ENCODE measurements at places on chromosomes 5 and 9. TPM values are rescaled to one million over a fixed set of nuclear protein-coding genes. Genes with fewer than 3 reads are reported as not detected.

The SLC6A18 gene
- total RNA-seq = not detected

The CYLC2 gene
- not detected for total RNA-seq

The PLPP7 gene
- 0.46 TPM for total RNA-seq

The PCDHA1 gene
- 0.32 TPM for total RNA-seq

The SNCAIP gene
- total RNA-seq = 19.8 TPM

The CDH6 gene
- 1.1 TPM for total RNA-seq

The INPP5E gene
- 5.0 TPM for total RNA-seq

The AK8 gene
- total RNA-seq = 0.30 TPM

The CLTA gene
- 378 TPM for total RNA-seq

The PCDHB4 gene
- total RNA-seq = under 0.01 TPM

The GABRA1 gene
- total RNA-seq = not detected

The OBP2A gene
- total RNA-seq = not detected

The TBC1D9B gene
- 41.9 TPM for total RNA-seq

The FOXD4L4 gene
- under 0.01 TPM for total RNA-seq

The SHOC1 gene
- total RNA-seq = not detected

The KIF4B gene
- total RNA-seq = 0.30 TPM

The RNF183 gene
- total RNA-seq = not detected

The HMGCS1 gene
- total RNA-seq = 129 TPM

The DBH gene
- total RNA-seq = not detected

The FAM221B gene
- not detected for total RNA-seq

The C8G gene
- total RNA-seq = not detected

The GAS1 gene
- total RNA-seq = 0.76 TPM

The ECM2 gene
- 0.32 TPM for total RNA-seq

The PGM5 gene
- total RNA-seq = 0.46 TPM

The CCL21 gene
- total RNA-seq = not detected

The BHMT gene
- total RNA-seq = not detected

The FAM163B gene
- total RNA-seq = not detected

Measured in epithelial cell of umbilical artery (primary cell).